ENCODE measurements at places on chromosomes 11 and 22.

- no peak for DNase-seq
These were observed 874 bp upstream of the IL17RA start for GRCh38 chr22:17083811-17084441.

DNA sequence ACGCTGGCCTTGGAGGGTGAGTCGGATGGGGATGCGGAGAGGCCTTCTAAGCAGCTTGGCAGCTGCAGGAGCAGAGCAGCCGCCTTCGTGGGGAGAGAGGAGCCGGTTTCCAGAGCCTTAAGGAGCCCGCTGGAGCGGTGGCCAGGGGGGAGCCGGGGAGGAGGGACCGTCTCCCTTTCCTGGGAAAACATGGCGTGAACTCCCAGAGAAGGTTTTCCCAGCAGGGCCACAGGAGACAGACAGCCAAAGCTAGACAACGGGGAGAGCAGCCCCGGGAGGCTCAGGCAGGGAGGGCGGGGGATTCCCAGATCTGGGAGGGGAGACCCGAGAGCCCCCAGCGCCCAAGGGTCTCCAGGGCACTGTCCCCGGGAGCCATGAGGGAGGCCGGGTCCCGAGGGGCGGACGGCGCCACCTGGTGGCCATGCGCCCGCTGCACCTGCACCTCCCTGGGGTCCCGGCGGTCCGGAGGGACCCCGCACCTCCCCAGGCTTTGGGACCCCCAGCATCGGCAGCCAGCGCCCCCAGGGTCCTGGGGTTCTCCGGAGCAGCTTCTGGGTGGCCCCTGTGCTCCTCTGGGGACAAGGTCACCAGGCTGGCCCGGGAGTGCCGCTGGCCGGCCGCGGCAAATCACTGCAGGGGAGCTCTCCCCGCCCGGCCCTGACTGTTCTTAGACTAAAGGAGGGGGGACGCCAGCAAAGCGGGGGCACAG, 2.4 kb upstream of the SYT8 start:
- no peak for DNase-seq

GRCh38 chr11:123006860-123007542, 25.4 kb upstream of the BSX start:
- no peak for DNase-seq

DNA sequence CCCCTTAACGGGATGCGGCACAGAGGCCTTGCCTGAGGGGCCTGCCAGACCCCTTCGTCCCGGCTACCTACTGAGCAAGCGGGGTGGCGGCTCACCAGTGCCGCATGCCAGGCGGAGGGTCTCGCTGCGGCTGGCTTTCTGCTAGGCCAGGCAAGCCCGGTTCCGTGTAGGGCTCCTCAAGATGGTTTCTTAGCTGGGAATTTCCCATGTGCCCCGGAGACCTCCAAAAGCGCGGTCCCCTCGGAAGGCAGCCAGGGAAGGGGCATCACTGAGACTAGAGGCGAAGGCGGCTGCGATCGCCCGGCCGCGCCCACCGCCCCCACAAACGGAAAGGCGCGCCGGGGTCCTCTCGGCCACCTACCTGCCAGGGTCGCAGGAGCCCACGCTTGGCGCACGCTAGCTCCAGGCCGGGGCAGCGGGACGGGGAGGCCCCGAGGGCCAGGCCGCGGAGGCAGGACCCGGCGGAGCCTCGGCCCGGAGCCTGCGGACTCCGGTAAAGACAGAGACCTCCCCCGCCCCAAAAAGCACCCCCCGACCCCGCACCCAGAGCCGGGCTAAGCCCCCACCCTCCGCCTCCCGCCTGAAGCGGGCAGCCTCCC, 23.8 kb downstream of the MICAL3 start:
- no peak for DNase-seq

DNA sequence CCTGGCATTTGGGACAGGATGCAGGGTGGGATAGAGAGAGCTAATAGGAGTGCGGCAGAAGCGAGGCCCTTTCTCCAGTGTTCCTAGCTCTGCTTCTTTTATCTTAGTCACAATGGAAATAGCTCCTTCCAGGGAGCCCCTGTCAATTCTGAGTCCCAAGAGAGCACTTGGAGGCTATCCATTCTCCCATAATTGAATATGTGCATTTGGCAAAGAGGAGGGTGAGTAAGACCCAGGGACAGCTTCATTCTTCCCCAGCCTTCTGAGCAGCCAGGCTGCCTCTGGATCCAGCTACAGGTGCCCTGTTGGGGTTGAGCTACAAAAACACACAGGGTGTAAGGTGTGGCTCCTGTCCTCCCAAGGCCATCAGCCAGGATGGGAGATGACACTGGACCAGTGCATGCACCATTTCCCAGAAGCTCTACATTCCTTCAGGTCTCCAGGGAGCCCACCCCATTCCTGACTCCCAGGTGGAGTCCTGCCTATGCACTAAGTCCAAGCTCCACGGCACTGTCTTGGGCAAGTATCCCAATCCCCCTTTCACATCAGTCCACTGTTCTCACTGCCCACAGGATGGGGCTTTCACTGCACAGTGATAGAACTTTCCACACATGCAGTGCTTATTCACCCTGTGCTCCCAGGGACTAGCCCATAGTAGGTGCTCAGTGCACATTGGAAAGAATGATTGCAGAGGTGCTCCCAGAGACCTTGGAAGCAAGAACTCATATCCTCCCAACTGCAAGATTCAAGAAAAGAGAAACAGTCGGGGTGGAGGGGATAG, 6.2 kb downstream of the MS4A10 start:
- DNase-seq = no peak

GRCh38 chr22:37801946-37802309, 5.8 kb upstream of the GCAT start:
- no peak for DNase-seq

- no peak for DNase-seq
These were observed at the start of gene RDX for GRCh38 chr11:110296226-110297075. RDX (minus strand) TSS chr11:110296614; CDS start chr11:110279692, 16,922 bp downstream.

DNA sequence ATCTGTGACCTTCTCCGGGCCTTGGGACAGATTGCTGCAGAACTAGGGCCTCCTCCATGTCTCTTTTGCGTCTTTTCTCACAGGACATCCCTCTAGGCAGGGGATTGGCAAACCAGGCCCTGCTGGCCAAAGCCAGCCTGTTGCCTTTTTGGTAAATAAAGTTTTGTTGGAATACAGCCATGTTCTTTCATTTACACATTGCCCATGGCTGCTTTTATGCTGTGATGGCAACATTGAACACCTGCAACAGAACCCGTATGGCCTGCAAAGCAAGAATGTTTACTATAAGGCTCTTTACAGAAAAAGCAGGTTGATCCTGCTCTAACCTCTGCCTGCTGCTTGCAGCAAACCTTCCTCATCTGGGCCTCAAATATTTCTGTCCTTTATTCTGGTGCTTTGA, 56.8 kb upstream of the B3GAT1 start:
- DNase-seq = peak; percentile 35

DNA sequence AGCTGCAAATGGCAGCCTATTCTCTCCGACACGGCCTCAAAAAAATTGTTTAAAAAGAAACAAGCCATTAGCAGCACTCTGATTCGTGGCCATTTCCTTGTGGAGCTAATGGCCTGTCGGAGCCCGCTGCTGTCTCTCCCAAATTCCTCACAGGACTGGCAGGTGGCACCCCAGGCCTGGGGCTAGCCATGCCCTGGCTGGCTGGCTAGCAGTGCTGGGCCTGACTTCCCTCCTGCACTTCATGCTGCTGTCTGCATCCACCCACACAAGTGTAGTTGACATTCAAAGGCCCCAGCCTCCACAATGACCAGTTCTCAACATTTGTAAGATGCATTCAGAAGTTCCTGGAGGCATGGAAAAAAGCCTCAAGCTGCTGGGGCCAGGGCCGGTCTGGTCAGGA, 61.5 kb downstream of the SMCO4 start:
- DNase-seq = no peak

DNA sequence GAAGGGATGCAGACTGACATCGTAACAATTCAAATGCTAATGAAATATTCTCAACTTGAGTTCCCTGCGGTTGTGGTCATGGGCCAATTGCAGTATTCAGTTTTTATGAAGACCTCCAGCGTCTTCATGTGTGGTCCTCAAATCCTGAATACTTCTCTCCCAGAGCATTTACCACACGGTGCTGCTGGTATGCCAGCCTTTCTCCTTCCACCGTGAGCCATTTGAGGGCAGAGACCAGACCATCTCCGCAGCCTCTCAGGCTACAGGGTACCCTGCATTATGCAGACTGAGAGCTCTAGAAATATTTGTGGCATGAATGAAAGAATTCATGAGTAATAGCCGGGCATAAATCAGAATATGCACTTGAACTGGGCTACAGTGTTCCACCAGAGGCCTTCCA, 289.7 kb downstream of the ST3GAL4 start:
- DNase-seq = no peak

DNA sequence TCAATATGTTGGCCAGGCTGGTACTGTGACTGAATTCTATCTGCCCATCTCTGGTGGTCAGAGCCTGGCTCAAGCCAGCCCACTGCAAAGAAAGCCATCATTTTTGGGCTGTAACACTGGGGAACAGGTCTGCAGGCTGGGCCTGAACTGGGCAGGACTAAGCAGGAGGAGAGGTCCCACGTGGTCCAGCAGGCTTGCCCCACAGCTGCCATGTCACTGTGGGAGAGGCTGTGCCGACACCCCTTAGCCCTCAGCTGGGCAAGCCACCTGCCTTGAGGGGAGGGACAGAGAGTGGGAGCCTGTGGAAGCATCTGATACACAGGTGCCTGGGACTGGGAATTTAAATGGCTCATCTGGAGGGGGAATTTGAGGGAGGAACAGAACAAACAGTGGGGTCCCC, 66.7 kb upstream of the CLTCL1 start:
- no peak for DNase-seq
